Naive B cell (primary cell): ENCODE measurements at places on chromosomes 4 and X. TPM values are rescaled to one million over a fixed set of nuclear protein-coding genes. Genes with fewer than 3 reads are reported as not detected.

CDKL2 gene
- not detected for polyA plus RNA-seq

DNA sequence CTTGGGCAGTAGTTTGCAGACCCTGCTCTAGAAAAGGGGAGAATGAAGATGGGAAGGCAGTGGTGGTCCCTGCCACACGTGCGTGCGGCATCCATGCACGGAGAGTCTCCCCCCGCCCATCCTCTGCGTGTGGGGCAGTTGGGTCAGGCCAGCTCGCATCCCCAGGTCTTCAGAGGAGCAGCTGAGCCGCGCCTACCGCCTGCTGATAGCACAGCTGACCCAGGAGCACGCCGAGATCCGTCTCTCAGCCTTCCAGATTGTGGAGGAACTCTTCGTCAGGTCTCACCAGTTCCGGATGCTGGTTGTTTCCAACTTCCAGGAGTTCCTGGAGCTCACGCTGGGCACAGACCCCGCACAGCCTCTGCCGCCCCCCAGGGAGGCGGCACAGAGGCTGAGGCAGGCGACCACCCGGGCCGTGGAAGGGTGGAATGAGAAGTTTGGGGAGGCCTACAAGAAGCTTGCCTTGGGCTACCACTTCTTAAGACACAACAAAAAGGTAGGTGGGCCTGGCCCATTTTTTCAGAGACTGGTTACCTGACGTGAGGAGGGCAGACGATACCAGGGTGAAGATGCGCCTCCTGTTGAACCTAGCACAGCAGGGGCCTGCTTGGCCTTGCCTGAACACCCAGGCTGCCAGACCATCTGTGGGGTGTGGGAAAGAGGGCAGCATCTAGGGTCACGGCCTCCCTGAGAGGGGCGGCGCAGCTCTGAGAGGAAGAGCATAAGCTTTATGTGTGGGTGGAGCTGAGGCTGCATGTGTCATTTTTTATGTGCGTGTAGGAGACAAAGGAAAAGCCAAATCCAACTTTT is 2.6 kb downstream of the UVSSA start:
- no peak for DNase-seq
- no peaks in the 10 kb centered on the region for H3K27me3 ChIP-seq
- H3K4me1 ChIP-seq = peaks cover 20% of the 10 kb centered on the region

DNA sequence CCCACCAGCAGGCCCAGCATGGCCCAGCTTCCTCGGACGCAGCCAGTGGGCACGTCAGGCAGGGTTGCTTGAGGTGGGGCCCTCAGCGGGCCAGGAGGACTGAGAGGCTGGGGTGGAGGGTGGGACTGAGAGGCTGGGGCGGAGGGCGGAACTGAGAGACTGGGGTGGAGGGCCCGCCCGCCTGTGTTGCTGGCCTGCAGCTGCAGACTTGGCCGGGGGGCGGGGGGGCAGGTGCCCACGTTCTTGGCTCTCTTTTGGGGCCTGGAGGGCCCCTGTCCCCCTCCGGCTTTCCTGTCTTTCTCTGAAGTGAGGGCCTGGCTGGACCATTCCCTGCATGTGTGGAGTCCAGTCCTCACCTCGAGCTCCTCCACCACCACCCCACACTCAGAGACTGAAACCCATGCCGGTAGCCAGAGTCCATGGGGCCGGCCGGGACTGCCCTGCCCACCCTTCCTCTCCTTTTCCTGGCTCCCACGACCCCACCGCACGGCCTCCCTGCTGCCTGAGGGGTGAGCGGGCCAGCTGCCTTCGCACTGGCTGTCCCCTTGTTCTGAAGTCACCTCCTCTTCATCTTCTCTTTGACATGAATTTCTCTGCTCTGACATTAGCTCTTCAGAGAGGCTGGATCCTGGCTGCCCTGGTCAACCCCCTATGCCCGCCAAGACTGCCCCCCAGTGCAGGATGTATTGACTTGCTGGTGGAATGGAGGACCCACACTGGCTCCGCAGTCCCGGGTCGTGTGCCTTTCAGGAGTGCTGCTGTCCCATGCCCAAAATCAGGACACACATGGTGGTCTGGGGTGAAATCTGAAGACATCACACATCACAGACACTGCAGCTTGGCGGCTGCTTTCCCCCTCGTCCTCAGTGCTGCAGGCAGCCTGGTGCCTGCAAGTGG is 10.1 kb upstream of the NKX1-1 start:
- H3K27me3 ChIP-seq = peaks cover 85% of the 10 kb centered on the region
- H3K4me3 ChIP-seq = no peak overlapping the region
- DNase-seq = no peak
- no peaks in the 10 kb centered on the region for H3K4me1 ChIP-seq
- no peak overlapping the region for H3K27ac ChIP-seq

DNA sequence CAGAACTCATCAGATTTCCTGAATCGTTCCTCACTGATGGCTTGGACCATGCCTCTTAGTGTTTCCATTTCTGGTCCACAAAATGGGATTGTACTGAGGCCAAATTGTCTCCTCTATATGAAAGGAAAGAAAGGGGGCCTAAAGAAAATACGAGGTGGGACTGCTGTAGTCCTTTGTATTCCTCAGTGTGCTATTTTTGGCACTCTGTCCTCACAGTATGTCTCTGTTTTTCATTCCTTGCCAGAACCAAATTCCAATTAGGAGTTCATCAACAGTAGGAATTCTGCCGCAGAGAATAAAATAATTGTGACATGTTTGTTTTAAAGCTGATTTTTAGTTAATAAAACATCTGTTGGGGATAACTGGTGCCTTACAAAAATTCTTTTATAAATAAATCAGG is 515.7 kb downstream of the SMARCA1 start:
- H3K27ac ChIP-seq = no peak overlapping the region
- H3K36me3 ChIP-seq = no peaks in the 10 kb centered on the region
- no peaks in the 10 kb centered on the region for H3K4me1 ChIP-seq
- H3K27me3 ChIP-seq = peaks cover 3% of the 10 kb centered on the region

SLITRK2 gene
- not detected for polyA plus RNA-seq

DNA sequence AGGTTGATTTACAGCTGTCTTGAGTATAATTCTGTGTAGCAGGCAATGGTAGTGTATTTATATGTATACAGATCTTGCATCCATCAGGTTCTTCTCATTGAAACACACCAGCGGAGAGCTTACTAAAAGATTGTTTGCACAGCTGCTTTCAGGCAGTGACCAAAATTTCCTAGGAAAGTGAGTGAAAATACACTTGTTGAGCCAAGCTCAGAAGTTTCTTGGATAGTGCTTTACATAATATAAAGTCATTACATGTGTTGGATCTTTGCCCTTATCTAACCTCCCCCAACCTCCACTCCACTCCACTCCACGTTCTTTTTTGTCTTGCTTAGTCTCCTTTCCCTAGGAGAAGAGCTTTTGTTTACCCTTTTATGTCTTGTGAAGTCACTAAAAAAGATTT is 34.1 kb downstream of the CNKSR2 start:
- no peak overlapping the region for H3K27ac ChIP-seq
- no peaks in the 10 kb centered on the region for H3K27me3 ChIP-seq
- H3K36me3 ChIP-seq = no peaks in the 10 kb centered on the region
- no peak for DNase-seq

GRCh38 chr4:10960389-10960788 is 275.8 kb upstream of the CLNK start:
- no peaks in the 10 kb centered on the region for H3K36me3 ChIP-seq

- DNase-seq = no peak
- no peaks in the 10 kb centered on the region for H3K4me1 ChIP-seq
- H3K4me3 ChIP-seq = no peak overlapping the region
- H3K27me3 ChIP-seq = no peaks in the 10 kb centered on the region
- no peak overlapping the region for H3K27ac ChIP-seq
Observed at GRCh38 chrX:152646961-152647360, 9.3 kb downstream of the GABRQ start.

FMR1NB gene
- polyA plus RNA-seq = not detected

GRCh38 chr4:176339936-176340761 is 20.4 kb downstream of the SPCS3 start:
- no peak overlapping the region for H3K27ac ChIP-seq
- no peak overlapping the region for H3K4me3 ChIP-seq
- H3K27me3 ChIP-seq = no peaks in the 10 kb centered on the region
- H3K4me1 ChIP-seq = no peaks in the 10 kb centered on the region
- DNase-seq = no peak
- H3K36me3 ChIP-seq = peaks cover 10% of the 10 kb centered on the region

MCTS1 gene
- polyA plus RNA-seq = 87.1 TPM

DNA sequence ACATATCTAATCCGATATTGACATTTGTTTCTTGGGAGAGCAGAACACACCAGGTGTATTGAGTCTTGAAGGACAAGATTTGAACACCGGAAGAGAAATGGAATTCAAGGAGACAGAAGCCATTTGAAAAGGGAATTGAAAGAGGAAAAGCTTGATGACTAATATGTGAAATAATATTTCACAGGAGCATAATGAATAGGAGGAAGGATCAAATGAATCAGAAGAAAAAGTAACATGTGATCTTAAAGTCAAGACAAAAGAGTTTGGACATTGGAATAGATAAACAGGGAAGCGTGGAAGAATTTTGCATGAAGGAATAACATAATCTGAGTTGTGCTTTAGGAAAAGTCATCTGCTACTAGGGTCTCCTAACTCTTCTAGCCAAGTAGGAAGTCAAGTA is 145.5 kb upstream of the PDHA2 start:
- H3K27me3 ChIP-seq = no peaks in the 10 kb centered on the region
- H3K4me3 ChIP-seq = no peak overlapping the region
- no peak overlapping the region for H3K27ac ChIP-seq
- no peak for DNase-seq
- no peaks in the 10 kb centered on the region for H3K4me1 ChIP-seq
- no peaks in the 10 kb centered on the region for H3K36me3 ChIP-seq

RNF128 gene
- not detected for polyA plus RNA-seq

CENPVL1 gene
- polyA plus RNA-seq = not detected

DNA sequence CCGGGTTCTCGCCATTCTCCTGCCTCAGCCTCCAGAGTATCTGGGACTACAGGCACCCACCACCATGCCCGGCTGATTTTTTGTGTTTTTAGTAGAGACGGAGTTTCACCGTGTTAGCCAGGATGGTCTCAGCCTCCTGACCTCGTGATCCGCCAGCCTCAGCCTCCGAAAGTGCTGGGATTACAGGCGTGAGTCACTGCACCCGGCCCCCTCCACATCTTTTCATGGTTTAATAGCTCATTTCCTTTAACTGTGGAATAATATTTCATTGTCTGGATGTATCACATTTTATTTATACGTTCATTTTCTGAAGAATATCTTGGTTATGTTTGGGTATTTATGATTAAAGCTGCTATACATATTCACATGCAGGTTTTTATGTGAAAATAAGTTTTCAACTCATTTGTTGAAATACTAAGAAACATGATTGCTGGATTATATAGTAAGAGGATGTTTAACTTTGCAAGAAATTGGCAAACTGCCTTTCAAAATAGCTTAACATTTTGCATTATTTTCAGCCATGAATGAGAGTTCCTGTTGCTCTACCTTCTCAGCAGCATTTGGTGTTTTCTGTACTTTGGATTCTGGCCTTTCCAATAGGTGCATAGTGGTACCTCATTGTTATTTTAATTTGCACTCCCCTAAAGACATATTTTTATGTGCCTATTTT is 591.9 kb downstream of the TECRL start:
- no peak overlapping the region for H3K4me3 ChIP-seq
- no peaks in the 10 kb centered on the region for H3K27me3 ChIP-seq
- no peak for DNase-seq
- no peak overlapping the region for H3K27ac ChIP-seq

CDKN2AIP gene
- polyA plus RNA-seq = 27.9 TPM

DNA sequence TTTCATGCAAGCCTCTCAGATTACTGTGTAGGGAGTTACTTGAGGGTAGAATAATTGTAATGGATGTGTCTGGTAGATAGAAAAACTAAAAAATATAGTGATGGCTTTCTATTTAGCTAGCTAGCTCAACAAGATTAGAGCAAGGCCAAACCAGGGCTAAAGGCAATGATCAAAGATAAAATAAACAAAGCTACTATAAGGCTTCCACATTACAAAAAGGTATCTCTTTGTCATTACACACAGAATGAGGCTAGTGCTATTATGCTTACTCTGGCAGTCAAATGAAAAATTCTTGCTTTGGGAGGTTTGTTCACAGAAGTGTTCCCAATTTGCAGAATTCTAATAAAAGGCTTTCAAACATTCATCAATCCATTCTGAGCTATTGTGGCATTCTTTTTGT is 121.6 kb upstream of the HTR2C start:
- H3K36me3 ChIP-seq = no peaks in the 10 kb centered on the region
- no peaks in the 10 kb centered on the region for H3K4me1 ChIP-seq
- H3K4me3 ChIP-seq = no peak overlapping the region
- no peaks in the 10 kb centered on the region for H3K27me3 ChIP-seq
- DNase-seq = no peak
- H3K27ac ChIP-seq = no peak overlapping the region

DNA sequence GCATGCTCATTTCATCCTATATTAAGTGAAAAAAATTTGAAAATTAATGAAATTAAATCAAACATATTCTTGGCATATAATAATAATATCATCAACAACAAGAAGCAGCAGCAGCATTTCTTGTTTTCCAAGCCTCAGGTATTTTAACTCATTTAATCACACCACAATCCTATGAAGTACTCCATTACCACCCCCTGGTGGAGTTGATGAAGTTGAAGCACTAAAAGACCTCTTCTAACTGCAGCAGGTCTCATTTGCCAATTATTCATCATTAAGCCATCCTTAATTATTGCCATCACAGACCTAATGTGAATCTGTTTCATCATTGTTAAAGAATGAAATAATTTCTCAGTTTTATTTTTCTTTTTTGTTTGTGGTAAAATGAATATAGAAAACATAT is 801.4 kb upstream of the GRID2 start:
- no peaks in the 10 kb centered on the region for H3K4me1 ChIP-seq
- DNase-seq = no peak
- H3K4me3 ChIP-seq = no peak overlapping the region
- H3K27me3 ChIP-seq = no peaks in the 10 kb centered on the region

DNA sequence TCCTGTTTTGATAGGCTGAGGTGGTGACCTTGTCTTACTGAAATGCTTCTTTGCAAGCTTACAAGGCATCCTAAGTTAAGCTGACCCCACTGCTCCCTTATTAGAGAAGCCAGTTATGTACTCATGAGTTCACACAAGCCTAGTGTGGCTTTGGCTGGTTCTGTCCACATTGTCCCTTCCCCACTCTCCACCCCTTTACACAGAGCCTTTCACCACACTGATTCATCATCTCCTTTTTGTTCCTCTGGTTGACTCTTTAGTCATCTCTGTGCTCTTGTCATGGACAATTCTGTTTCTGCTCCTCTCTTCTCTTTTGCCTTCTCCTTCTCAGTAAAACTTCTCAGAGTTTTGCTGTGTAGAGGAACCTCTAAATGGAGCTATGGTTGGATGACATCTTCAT is 4.9 kb downstream of the CHRNA9 start:
- H3K4me1 ChIP-seq = no peaks in the 10 kb centered on the region
- peaks cover 5% of the 10 kb centered on the region for H3K27me3 ChIP-seq
- peaks cover 13% of the 10 kb centered on the region for H3K36me3 ChIP-seq
- no peak for DNase-seq

- no peak within 1 kb of the TSS for H3K27ac ChIP-seq
- no peak for DNase-seq
- no peaks in the 10 kb centered on the region for H3K36me3 ChIP-seq
- peaks cover 9% of the 10 kb centered on the region for H3K27me3 ChIP-seq
- no peaks in the 10 kb centered on the region for H3K4me1 ChIP-seq
- H3K4me3 ChIP-seq = no peak within 1 kb of the TSS
Observed at GRCh38 chr4:71338846-71339593, at the start of gene SLC4A4. Gene SLC4A4, plus strand, starts transcription at chr4:71339020.

GRCh38 chrX:148854306-148854705 is 353.9 kb downstream of the AFF2 start:
- no peaks in the 10 kb centered on the region for H3K27me3 ChIP-seq
- H3K4me3 ChIP-seq = no peak overlapping the region
- no peak for DNase-seq

GRCh38 chr4:72326692-72327632 is 242.1 kb downstream of the ADAMTS3 start:
- no peak overlapping the region for H3K4me3 ChIP-seq
- no peaks in the 10 kb centered on the region for H3K36me3 ChIP-seq
- no peaks in the 10 kb centered on the region for H3K4me1 ChIP-seq
- no peak overlapping the region for H3K27ac ChIP-seq
